ENCODE measurements at places on chromosomes 3 and 15.
A peak's percentile ranks its signal among the peaks of the same experiment; 100 is the strongest.

- DNase-seq: no peak
Observed at GRCh38 chr3:188729422-188729821, 442.3 kb upstream of the TPRG1 start.

GRCh38 chr3:154781595-154781994 is 298.5 kb upstream of the MME start:
- DNase-seq: no peak

DNA sequence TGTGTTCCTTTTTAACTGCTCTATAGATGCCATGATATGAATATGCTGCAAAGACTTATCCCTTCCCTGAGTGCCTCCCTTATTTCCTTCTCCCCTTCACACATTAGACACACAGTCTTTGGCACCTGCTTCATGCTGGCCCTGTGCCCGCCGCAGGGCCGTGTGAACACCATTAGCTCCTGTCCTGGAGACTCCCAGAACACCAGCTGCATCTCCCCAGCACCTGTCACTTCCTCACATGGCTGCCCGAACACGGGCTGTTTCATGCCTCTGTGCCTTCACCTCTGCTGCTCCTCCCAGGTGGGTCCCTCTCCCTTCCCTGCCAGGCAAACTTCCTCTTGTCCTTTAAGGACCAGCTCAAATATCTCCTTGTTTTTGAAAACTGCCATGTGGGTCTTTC is 40.5 kb upstream of the SEC13 start:
- no peak for DNase-seq

GRCh38 chr3:11591391-11592282 is 52.1 kb downstream of the VGLL4 start:
- no peak for DNase-seq

- DNase-seq: no peak
Observed at GRCh38 chr3:194781617-194782016, 95.9 kb downstream of the FAM43A start.

DNA sequence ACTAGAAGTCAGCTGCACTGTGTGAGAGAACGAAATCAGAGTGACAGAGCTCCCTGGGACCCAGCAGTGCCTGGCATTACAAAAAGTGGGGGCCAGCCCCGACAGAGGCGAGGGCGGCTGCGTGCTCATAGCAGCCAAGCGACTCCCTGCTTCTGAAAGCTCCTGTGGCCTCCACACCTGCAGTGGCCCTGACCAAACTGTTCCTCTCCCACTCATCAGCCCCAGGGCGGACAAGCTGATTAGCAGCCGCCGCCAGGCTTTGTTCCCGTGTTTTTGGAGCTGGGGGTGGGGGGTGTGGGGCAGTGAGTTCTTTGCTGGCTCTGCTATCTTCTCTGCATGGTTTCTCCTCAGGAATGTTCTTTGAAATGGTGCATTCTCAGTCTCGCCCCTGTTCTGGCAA is 58.1 kb downstream of the DGKG start:
- DNase-seq: no peak

GRCh38 chr3:74845081-74845480 is 230.6 kb upstream of the CNTN3 start:
- DNase-seq: no peak

- no peak for DNase-seq
Observed at GRCh38 chr3:35141406-35141805, 497.9 kb upstream of the ARPP21 start.

- no peak for DNase-seq
Observed at GRCh38 chr3:150094150-150094933, 123.6 kb upstream of the PFN2 start.

DNA sequence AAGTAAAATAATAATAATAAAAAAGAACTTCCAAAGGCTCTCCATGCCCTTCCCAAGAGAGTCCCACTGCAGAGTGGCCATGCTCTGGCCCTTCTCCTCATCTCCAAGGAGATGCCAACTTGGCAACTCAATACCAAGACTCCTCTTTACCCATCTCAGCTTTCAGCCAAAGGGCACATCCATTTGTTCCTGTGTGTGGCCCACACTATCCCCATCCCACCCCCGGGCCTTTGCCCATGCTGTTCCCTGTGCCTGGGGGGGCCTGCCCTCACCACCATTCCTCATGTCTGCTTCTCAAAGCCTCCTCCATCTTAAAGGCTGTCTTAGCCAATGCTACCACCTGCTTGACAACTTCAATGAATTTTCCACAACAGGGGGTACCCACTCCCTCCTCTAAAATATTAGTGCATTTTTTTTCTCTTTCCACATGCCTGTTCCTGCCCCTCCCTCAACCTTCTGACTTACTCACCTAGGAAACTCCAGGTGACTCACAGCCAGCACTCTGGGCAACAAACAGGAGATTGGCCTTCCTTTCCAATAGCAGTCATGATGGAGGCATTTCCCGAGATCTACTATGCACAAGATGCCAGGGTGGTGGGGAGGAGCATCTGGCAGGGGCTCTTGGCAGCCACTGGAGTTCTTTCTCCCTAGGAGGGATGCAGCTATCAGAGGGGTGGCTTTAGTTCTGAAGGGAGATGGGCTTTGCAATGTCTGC is 109.4 kb upstream of the SMAD3 start:
- no peak for DNase-seq

- no peak for DNase-seq
Observed at GRCh38 chr3:25903371-25904129, 113.7 kb downstream of the OXSM start.

- no peak for DNase-seq
Observed at GRCh38 chr15:78810362-78811123, 721 bp downstream of the ADAMTS7 start.

GRCh38 chr15:71114887-71115566 is at the start of gene THSD4:
TSS of gene THSD4 (plus strand) at chr15:71115471.
- peak; percentile 15 for DNase-seq

- no peak for DNase-seq
Observed at GRCh38 chr15:88628018-88628654, 7.0 kb downstream of the AEN start.

GRCh38 chr3:100216713-100217112 is 44.1 kb upstream of the TBC1D23 start:
- no peak for DNase-seq

DNA sequence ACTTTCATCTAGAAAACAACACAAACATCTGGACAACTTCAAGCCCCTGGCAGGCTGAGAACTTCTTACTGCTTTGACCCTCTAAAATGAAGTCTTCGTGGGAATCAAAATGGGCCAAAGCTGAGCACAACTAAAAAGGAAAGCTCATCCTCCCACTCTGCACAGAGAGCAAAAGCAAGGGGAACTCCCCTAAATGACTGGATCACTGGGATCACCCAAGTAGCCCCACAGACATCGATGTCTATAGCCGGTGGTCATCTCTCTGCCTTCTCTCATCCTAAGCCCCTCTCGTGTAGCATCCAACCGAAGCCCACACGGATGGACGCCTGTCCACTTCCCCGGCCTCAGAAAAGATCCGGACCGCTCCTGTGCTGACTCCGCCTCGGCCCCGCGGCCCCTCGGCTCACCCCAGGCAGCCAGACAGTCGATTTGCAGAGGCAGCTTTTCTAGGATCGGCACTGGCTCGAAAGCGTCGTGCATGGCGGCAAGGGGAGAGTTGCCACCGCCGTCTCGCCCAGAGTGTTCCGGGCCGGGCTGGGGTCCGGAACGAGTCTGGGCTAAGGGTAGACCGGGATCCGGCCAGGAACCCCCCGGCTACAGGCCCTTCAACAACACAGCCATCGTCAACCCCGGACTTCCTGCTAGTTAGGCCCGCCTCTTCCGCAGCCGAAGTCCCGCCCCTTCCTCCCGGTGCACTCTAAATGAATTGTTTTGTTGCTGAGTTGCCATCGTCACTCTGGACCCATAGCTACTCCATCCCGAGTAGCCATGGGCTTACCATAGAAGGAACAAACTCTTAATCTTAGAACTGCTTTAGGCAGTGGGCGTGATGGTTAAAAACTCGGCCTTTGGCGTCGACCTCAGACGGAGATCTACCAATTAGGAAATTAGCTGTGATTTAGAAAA is at the start of gene VPS39:
Gene VPS39, minus strand, starts transcription at position 631 of the 906 bp plus-strand sequence. Its CDS starts 151 bp downstream, at position 480.
- peak; percentile 85 for DNase-seq

GRCh38 chr15:56038015-56038414 is 44.6 kb upstream of the NEDD4 start:
- no peak for DNase-seq

GRCh38 chr15:78996894-78997275 is 52.0 kb upstream of the CTSH start:
- no peak for DNase-seq

DNA sequence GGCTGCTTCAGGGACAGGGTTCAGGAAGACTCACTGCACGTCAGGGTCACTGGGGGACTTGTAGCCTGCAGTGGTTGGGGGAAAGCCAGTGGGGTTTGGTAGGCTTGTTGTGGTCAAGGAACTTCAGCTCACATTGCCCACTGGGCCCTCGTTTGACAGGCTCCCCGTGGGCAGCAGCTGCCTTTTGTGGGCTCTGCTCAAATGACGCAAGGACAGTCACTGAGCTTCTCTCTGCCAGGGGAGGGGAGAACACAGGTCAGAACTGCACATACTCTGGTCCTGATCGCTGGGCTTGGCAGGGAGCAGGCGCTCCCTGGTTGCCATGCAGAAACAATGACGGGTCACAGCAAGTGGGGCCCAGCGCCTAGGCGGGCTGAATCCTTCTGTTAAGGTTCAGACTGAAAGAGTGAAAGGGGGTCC is 45.5 kb downstream of the FAM174B start:
- DNase-seq: no peak

- no peak for DNase-seq
Observed at GRCh38 chr15:74196175-74196574, 6.4 kb downstream of the STRA6 start.

- DNase-seq: no peak
Observed at GRCh38 chr3:188303286-188303799, 149.4 kb downstream of the LPP start.

- no peak for DNase-seq
Observed at GRCh38 chr15:94298364-94298763, 67.0 kb downstream of the MCTP2 start.

DNA sequence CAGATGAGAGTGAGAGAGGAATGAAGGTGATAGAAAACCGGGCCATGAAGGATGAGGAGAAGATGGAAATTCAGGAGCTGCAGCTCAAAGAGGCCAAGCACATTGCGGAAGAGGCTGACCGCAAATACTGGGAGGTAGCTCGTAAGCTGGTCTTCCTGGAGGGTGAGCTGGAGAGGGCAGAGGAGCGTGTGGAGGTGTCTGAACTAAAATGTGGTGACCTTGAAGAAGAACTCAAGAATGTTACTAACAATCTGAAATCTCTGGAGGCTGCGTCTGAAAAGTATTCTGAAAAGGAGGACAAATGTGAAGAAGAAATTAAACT is 88.9 kb downstream of the EOMES start:
- DNase-seq: peak; percentile 8

DNA sequence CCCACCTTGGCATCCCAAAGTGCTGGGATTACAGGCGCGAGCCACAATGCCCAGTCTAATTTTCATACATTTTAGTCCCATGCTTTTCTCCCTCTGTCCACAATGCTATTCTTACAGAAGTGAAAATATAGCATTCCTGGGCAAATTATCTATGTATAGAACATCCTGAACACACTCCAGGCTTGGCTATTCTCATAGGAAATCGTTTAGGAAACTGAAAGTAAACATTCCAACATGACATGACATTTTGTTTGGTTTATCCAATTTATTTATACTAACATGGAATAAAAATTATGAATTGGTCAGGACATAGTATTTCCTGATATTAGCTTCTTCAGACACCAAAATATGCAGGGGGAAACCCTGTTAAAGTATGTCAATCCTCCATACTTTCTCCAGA is 52.6 kb downstream of the SYNM start:
- DNase-seq: no peak

DNA sequence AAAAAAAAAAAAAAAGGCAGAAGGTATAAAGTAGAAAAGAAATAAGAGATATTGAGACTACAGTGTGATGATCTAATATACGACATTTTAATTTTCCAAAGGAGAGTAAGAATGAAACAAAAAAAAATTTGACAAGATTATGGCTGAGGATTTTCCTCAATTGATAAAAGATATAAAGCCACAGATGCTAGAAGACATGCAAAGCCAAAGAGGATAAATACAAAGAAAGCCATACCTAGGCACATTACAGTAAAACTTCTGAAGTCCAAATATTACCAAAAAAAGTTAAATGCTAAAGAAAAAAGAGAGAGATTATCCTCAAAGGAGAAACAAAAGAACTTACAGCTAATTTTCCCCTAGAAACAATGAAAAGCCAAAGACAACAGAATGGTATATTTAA is 20.3 kb upstream of the SUSD5 start:
- DNase-seq: no peak

- DNase-seq: no peak
Observed at GRCh38 chr3:123063034-123063433, 3.8 kb upstream of the PDIA5 start.

- DNase-seq: no peak
Observed at GRCh38 chr3:158354713-158355112, 216.3 kb upstream of the MLF1 start.

- DNase-seq: no peak
Observed at GRCh38 chr3:29313981-29314726, 33.3 kb downstream of the RBMS3 start.

DNA sequence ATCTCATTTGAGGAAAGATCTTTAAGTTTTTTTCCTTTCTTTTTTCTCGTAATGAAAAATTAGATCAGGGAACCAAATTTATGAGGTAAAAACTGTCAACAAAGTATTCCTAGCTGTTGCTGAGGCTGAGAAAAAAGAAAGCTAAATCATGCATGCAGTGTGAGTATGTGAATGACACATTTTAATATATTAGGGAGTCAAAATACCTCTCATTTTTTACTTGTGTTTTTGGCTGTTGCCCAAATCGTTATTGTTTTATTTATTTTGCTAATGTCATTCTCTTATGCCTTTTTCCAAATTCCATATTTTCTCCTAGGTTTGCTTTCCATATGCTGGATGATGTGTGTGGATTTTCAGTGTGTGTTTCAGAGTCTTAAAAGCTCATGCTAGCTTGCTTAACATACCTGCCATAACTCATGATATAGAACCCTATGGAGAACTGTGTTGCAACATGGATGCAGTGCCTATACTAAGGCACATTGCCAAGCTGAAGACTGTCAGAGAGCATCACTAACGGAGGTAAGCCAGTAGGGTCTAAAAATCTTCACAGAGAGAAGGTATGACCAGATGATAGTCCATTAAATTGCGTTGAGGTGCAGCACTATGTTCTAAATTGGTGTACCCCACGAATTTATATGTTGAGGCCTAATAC is 629.5 kb upstream of the KCNMB2 start:
- DNase-seq: no peak

DNA sequence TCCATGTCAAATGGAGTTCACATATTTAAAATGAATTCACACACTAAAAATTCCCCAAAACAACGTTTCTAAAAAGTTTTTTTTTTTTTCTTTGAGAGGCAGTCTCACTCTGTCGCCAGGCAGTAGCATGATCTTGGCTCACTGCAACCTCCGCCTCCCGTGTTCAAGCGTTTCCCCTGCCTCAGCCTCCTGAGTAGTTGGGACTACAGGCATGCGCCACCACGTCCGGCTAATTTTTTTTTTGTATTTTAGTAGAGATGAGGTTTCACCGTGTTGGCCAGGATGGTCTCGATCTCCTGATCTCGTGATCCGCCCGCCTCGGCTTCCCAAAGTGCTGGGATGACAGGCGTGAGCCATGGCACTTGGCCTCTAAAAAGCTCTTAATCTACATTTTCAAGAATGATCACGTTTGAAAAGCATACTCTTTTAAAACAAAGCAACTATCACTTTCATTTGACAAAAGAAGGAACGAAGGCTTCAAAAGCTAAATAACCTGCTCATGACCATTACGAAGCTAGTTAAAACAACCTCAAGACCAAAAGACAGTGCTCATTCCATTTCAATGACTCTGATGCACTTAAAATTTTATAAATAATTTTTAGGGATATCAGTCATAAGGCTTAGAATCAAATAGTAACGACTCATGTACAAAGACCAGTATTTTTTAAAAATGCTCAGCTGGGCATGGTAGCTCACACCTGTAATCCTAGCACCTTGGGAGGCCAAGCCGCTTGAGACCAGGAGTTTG is 5.5 kb downstream of the UBE3A start:
- no peak for DNase-seq

- DNase-seq: no peak
Observed at GRCh38 chr15:101175401-101175800, 76.4 kb downstream of the CHSY1 start.
